ENCODE measurements at places on chromosomes 3 and 15.

GRCh38 chr15:49842031-49842730 is 221.3 kb downstream of the DTWD1 start:
- DNase-seq = no peak

DNA sequence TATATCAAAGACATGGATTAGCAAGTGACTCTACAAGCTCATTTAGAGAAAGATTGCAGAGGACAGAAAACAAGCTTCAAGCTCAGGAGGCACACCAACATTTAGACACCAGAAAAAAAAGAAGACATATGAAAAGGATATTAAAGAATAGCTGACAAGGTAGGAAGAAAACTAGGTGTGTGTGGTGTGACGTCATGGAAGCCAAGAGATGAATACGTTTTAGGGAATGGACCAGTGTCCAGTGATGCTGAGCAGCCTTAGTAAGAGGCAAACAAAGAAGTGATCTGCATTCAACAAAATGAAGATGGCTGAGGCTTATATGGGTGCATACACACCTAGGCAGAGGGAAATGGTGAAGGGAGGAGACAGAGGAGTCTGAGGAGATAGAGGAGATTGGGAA is 377.4 kb downstream of the ROBO1 start:
- no peak for DNase-seq

DNA sequence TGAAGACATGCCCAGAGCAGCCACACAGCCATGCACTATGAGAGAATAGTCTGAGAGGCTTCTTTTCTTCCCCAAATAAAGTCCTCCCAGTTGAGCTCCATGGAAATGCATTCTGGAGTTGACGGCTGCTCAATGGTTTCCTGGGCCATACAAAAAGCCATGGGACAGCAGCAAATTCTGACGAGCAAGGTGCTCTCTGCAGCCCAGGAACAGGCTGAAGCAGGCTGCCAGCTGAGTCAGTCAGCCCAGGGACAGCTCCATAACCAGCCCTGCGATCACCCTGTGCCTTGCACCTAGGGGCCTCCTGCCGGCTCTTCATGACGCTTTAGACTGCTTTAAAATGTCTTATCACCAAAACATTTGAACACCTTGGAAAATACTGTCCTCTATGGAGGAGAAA is 256.3 kb upstream of the CHRNA7 start:
- no peak for DNase-seq

DNA sequence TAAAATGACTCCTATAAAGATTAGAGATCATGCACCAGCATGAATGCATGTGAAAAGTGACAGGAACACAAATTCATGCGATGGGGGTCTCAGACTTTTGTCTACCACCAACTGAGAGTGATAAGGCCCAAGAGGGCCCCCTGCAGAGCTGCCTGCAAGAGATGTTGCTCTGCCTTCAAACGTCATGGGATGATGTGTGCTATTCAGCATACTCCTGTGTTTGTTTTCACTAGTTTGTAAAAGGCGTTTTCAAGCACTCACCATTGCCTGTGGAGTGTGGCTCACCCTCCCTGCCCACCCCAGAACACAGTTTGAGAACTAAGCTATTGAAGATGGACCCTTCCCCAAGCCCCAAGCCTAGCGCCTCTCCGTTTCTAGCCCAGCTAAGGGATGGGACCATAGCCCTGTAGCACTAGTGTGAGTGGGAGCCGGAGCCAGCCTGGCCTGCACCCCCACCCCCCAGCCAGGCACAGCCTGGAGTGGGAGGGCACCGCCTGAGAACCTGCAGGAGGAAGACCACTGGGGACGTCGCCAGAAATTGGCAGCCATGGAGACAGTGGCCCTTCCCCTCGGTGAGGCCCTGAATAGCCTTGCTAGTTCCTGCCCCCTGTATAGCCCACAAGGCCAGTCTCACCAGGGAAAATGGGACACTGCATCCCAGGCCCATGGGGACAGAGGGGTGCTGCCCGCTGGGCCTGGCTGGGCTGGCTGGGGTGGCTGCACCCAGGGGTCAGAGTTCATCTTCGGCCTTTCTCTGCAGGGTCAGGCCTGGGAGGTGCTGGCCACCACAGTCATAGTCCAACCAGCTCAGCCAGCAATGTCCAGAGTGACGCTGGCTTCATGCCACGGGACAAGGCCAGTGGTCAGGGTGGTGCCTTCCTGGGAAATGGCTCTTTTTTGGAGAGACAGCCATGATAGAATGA is 22.6 kb upstream of the KLF13 start:
- no peak for DNase-seq

DNA sequence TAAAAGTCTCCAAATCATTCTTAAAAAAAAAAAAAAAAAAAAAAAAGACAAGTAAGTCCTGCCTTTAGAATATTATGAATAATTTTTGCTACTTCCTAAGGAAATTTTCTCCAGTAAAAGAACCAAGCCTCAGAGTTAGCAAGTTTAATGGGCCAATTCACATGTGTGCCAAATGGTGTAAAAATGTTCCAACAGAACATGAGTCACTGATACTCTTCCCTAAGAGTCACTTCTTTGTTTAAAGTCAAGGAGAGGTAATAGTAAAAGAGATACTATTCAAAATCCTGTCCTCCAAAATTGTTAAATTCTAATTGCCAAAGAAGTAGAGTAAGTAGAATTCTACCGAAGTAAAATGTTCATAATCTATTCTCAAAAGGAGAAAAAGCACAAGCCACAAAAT is 17.7 kb upstream of the CPA3 start:
- DNase-seq = no peak

DNA sequence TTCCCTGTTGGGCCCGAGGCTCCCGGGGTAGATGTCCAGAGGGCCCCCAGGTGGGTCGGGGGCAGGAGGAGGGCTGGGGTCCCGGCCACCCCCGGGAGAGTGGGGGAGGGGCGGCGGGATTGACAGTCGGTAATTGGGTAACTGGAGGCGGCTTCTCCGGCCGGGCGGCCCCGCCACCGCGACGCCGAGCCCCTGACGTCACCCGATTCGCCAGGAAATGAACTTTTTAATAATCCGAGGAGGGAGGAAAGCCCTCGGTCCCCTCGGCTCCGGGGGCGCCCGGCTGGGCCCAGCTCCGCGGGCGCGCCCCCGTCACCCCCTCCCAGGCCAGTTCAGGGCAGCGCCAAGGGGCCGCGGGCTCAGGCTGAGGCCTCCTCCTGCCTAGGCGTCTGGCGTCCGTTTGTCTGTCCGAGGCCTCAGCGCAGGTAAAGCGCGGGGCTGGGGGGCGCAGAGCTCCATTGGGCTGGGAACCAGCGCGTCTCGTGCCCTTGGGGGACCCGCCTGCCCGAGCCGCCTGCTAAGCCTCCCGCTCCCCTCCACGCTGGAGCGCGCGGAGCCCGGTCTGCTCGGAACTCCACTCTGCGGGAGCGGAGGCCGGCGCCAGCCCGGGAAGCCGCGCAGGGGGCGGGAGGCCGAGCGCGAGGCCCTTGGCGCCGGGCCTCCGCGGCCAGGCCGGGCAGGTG is 3.9 kb downstream of the GATA2 start:
- DNase-seq = no peak

DNA sequence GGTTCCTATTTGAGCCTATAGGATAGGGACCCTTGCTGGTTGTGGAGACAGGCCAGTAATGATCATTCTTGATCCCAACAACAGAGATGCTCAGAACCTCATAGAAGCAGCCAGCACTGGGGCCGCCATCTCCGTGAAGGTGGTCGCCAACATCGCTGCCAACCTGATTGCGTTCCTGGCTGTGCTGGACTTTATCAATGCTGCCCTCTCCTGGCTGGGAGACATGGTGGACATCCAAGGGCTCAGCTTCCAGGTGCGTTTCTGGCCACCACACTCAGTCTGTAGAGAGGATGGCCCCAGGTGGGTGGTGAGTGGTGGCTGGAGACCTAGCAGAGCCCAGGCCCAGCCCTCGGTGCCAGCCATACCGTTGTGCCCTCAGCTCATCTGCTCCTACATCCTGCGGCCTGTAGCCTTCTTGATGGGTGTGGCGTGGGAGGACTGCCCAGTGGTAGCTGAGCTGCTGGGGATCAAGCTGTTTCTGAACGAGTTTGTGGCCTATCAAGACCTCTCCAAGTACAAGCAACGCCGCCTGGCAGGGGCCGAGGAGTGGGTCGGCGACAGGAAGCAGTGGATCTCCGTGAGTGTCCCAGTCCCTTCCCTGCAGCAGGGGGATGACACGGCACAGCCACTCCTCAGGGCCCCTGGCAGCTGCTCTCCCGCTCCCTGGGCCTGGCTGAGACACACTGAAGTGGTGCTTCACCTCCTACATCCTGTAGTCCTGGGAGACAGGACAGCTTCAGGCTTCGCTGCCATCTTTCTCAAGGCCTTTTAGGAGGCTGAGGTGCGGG is 46.5 kb upstream of the PDE8A start:
- DNase-seq = peak; percentile 25

DNA sequence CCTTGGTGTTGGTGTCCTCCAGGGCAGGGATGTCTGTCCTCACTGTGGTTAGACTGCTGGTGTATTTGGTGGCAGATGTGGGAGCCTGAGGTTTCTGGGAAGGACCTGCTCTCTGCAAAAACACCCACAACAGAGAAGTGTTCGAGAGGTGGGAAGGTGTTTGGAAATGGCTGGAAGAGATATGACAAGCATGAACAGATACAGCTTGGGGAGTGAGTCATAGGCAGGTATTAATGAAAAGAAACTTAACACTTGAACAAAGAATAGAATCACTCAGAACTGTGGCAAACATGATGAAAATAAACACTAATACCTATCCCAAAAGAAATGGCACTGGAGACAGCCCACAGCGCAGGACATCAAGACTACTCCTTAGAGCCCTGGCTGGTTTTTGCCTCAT is 192.4 kb upstream of the RORA start:
- no peak for DNase-seq

DNA sequence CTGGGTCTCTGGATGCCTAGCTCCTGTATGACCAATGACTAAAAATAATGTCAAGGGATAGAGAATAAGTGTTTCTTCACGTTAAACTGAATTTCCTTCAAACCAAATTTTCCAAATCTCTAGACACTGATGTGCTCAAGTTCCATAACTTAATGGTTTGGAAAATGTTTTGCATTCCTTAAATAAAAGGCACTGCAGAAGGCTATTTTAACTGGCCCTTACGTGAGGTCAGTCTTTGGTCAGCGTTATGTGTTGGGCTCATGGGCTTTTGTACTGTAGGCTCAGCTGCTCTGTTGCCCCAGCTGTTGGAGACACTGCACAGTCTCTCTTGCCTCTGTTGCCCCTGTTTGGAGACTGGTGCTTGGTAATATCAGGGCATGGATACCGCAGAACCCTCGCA is 188.5 kb downstream of the TPRG1 start:
- no peak for DNase-seq

DNA sequence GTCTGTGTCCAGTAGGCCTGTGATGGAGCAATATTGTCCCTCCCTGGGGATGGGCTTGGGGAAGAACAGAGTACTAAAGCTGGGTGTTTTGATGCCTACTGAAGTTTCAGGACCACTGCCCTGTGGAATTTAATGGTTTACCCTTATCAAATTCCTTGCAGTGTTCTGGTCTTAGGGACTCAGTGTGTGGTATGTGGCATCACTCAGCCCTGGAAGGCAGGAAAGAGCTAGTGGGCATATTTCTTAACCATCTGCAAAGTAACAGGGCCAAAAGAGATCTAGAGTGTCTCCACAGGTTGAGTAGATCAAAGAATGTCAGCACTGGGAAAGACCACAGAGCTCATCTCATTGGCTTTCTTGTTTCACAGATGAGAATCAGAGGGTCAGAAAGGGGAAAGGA is 11.8 kb upstream of the SCN10A start:
- no peak for DNase-seq

- DNase-seq = no peak
Observed at GRCh38 chr3:123951522-123952447, 9.2 kb downstream of the CCDC14 start.

DNA sequence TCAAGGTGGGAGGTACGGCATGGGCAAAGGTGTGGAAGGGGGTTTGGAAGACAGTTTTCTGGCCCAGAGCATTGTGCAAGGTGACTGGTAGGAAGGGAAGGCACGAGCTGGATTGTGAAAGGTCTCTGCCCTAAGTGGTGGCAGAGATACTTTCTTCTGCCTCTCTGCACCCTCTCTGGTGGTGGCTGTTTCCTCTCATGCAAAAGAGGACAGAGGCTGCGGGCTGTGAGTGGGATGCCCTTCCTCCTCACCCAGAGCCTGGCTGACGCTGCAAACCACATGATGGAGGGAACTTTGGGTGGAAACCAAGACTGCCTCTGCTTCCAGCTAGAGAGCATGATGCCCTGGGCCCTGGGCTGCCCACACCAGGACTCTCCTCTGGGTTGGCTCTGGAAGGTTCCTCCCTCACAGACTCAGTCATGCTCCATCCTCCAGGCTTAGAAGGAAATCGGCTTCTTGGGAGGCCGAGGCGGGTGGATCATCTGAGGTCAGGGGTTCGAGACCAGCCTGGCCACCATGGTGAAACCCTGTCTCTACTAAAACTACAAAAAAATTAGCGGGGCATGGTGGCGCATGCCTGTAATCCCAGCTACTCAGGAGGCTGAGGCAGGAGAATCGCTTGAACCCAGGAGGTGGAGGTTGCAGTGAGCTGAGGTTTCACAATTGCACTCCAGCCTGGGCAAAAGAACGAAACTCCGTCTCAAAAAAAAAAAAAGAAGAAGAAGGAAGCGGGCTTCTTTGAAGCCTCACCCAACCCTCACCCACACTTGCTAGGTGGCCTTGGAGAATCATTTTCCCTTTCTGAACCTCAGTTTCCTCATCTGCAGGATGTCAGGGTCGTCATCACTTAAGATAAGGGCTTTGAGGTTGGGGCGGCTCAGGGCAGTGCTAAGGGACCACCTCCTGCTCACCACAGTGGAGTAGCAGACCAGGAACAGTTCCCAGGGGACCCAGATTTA is 8.3 kb downstream of the PSTPIP1 start:
- no peak for DNase-seq

DNA sequence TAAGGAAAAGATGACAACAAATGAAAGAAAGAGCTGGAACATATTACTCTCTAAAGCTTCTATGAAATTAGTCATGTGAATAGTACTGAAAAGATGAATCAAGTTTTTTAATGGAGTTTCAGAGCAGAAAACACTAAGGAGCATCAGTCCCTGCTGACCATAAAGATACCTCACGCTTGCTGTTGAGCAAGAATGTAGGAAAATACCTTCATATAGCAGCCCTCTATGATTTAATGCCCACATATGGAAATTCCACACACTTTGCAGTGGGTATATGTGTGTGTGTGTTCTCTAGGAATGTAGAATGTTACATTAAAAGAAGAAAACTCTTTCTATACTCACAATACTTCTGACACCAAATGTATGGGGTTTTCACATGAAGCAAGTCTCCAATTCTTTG is 355.0 kb downstream of the ERC2 start:
- no peak for DNase-seq

- no peak for DNase-seq
Observed at GRCh38 chr3:59289831-59290230, 240.0 kb upstream of the CFAP20DC start.

- no peak for DNase-seq
Observed at GRCh38 chr3:196965112-196965803, 3.4 kb downstream of the PIGZ start.

Data from iPS DF 6.9 (cell line).